NCI-H774 (cell line): ENCODE measurements at places on chromosomes 3 and 15.

DNA sequence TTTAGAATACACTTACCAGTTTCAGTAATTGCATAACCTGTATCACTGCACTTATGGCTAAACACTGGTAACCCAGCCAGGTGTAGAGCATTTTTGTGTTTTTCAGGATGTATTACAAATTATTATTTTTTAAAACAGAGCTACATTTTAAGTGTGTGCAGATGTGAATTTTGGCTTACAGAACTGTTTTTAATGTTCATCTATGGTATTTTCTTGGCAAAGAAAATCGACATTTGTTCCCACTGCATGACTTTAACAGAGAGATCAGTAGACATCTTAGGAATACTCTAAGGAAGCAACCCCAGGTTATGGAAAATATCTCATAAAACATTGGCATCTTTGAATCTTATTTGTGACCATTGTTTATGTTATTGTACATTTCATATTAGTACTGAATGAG is 73.3 kb downstream of the ATP13A4 start:
- no peak for DNase-seq

- DNase-seq = no peak
Measured at GRCh38 chr3:9864200-9864927, 15.7 kb downstream of the CIDEC start.

- no peak for DNase-seq
Measured at GRCh38 chr15:47972738-47973137, 148.1 kb upstream of the SLC24A5 start.

DNA sequence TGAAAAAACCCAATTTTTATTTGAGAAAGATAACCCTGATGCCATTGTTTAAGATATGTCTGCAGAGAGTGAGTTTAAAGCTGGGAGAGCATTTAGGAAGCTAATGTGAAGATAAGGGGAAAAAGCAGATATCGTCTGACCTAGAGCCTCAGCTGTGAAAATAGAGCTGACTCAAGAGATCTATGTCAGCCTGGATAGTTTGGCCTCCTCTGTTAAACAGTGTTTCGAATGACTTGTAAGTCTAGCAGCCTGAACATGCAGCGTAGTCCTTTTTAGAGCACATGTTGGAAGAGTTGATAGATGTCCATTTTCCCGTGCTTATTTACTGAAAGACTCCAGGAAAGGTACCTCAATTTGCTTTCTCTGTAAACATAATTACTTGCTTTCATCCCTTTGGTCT is 48.1 kb downstream of the ALCAM start:
- no peak for DNase-seq

DNA sequence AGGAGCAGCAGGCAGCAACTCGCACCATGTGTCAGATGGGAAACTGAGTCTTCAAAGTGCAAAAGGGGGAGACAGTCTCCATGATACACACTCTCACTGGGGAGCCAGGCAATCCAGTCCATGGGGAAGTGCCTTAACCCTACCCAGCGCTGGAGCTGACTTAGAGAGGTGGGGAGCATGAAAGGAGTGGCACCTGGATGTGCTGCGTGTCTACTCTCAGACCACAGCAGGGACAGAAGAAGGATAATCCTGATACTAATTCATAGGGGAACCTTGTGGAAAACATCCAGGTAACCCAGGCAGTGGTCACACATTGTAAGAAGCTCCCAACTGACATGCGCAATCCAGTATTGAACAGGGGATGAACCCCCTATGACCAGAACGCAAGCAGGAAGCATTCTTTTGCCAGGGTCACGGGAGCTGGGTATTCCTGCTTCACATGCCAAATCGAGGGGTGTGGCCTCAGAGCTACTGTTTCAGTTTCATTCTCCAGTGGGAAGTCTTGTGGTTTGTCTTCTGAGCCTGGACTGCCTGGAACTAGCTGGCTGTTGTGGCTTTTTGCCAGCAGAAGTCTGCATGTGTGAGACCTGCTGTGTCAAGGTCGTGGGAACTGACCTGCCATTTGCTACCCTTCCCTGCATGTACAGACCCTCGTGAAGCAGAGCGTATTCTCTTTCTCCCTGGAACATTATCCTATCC is 367.6 kb upstream of the NDN start:
- DNase-seq = no peak

DNA sequence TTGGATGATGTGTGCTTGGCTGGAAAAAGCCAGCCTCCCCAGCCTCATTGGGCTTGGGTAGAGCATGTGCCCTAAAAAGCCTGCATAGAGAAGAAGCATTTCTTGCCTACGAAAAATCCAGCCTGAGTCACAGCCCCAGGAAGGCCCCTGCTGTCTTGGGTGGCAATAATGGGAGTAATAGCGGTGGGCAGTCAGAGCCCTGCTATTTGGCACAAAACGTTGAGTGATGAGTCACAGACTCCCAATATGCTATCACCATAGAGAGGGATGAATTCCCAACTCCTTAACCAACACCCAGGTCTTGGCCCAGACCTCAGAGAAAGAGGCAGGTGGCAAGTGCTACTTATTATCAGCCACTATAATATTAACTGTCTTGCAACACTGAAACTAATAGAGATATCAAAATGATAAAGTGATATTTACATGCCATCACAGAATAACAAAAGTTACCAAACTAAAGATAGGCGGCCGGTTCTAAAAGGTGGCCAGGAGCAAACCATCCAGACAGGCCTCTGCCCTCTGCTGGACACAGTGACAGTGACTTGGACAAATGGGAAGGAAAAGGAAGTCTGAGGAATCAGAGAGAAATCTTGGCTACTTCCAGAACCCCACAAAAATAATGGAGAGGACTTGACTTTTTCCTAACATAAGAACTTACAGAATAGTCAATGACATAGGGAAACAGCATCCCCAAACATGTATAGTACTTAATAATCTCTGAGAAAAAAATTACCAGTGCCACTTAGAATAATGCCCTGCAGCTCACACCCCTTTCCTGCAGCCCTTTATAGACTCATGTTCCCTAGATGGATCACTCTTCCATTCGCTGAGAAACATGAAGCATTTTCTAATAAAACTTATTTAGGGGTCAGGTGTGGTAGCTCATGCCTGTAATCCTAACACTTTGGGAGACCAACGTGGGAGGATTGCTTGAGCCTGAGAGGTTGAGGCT is 51.9 kb upstream of the MUC13 start:
- DNase-seq = no peak

- DNase-seq = no peak
Measured at GRCh38 chr15:29849716-29850115, 27.4 kb upstream of the TJP1 start.

GRCh38 chr3:42638339-42638842 is 15.1 kb upstream of the ZBTB47 start:
- DNase-seq = no peak

DNA sequence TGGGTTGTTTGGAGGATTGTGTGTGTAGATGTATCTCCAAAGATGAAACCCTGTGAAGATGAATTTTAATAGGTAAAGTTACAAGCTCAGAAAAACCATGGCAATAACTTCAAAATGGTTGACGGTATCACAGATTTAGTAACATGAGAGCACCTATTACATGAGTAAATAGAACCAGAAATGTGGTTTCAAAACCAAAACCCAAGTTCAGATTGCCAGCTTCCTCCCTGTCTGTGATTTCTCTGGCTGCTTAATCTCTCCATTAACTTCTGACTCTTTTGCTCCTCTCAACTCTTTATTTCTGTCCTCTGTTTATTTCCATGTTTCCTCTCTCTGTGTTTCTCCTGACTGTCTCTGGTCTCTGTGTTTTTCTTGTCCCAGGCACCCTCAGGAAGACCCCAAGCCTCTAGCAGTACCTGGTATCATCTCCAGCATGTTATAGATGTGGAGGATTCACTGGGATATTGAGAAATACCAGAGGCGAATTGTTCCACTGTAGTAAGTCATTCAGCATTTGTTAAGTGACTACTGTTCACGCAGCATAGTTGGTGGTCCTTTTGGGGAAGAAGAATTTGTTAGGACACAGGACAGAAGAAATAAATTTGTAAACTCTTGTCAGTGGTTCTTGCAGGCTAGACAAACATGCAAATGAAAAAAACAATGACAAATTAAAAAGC is 138.8 kb downstream of the BBX start:
- no peak for DNase-seq

- DNase-seq = no peak
Measured at GRCh38 chr15:99333413-99333812, 82.1 kb downstream of the LRRC28 start.

DNA sequence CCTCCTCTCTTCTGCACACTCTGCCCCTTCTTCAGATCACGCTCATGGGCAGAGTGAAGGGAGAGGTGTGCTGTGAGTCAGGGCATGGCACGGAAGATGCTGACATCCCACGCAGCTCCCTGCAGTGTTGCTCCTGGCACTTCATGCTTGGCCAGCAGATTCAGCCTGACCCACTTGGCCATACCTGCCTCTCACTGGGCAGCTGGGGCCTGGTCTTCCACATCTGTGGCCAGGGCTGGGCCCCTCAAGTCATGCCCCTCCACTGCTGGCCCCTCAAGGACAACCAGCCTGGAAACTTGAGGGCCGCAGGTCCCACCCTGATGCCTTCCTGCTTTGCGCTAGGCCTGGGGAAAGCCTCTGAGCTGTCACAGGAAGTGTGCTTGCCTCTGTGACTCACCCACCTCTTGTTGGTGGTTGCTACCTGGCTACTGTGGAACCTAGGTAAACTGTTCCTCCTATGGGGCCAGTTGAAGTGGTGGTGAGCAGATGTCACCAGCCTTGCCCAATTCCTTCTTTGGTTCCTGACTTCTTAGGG is 48.7 kb downstream of the BSN start:
- DNase-seq = no peak

GRCh38 chr3:10688126-10688525 is 127.9 kb upstream of the SLC6A11 start:
- DNase-seq = no peak

DNA sequence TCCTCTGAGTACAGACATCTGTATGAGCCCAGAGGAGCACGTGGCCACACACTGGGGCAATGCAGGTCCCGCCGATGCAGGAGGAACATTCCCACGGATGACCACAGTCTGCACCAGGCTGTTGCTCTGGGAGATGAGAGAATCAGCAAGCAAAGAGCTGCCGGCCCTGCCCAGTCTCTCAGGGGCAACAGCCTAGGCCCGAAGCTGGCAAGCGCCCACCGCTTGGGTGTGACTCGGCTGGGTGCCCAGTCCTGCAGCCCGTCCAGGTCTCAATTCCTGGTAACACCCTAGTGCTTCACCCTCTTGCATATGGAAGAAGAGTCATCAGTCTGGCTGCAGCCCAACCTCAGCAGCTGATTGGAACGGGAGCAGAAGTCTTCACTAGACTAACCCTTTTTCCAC is 153.7 kb upstream of the HES1 start:
- no peak for DNase-seq

DNA sequence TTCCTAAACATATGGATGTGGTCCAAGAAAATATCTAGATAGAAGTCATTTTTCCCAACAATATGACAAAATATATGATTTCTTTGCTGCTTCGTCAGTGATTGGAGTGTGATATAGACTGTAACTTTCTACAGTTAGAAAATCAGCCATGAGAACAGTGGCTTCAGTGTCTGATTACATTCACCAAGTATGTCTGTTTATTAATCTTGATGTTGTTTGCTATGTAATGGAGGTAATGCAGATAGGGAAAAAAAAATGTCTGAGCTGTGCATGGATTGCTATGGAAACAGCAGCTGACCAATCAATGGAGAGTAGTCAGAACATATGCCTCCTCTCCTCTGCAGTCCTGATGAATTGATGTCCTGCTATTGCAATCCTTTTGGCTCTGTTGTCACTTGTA is 72.3 kb upstream of the GAP43 start:
- no peak for DNase-seq

DNA sequence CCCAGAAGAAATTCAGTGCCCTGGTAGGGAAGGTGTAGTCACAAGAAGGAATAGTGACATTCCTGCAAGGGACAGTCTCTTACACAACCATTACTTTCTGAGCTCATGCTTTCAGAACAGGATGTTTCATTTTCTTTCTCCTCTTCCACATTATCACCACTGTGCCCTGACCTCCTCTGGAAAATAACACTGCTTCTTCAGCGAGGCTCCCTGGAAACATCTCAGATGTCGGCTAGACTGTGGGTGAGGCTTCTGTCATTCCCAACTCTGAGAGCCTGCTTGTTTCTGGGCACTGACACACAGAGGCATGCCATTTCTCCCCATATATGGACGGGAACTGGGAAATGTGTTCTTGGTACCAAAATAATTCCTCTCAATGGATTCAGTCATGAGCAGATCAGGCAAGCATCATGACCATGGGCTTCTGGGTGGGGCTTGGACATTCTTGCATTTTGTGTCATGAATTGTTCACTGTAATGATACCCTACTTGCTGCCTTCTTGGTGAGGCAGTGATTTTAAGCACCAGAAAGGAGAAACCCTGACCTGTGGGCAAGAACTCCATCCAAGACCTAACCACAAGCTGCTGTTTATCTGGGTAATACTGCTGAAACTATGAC is 14.3 kb upstream of the TNFAIP8L3 start:
- no peak for DNase-seq

GRCh38 chr3:179299999-179300613 is 22.7 kb upstream of the ZNF639 start:
- no peak for DNase-seq

DNA sequence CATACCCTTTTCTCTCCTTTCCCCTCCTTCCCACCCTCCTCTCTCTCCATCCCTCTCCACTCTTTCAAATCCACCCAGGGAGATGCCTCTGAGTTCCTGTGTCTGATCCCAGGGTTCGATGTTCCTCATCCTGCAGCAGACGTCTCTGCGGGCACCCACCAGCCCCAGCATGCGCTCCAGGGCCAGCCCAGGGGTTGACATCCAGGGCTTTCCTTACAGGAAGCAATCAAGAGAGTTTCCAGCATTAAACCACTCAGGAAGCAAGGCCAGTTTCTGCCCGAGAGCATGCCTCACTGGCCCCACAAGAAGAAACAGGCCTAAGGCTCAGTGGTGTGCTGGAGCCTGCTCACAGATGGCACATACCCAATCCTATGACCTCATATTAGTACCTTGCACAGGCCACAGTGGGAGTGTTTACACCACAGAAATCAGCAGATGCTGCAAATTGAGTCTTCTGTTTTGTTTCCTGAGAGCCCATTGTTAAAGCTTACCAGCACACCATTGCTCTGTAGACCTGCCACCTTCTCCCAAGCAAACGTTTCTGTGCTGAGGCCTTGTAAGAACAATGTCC is 13.2 kb downstream of the SLC6A1 start:
- DNase-seq = no peak

GRCh38 chr15:64844576-64845145 is 2.9 kb downstream of the PLEKHO2 start:
- DNase-seq = no peak

DNA sequence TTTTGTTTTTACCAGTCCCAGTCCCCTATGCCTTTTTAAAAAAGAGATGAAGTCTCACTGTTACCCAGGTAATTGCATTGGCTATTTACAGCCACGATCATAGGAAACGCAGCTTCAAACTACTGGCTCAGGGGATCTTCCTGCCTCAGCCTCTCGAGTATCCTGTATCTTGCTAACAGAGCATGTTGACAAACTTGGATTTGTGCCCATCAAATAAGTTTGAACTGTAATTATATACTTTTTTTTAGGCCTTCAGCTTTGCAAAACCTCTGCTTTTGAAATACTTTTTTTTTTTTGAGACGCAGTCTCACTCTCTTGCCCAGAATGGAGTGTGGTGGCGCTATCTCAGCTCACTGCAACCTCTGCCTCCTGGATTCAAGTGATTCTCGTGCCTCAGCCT is 3.0 kb upstream of the EDEM1 start:
- no peak for DNase-seq

GRCh38 chr3:77370413-77370812 is 330.5 kb downstream of the ROBO2 start:
- DNase-seq = no peak
